Ecto neural progenitor cell (in vitro differentiated cells): ENCODE measurements at places on chromosomes 12 and 14.

GRCh38 chr14:59267046-59267445 lies 78.6 kb downstream of the DAAM1 start:
- DNase-seq = no peak

GRCh38 chr12:13211859-13212664 lies 15.5 kb downstream of the EMP1 start:
- peak; percentile 72 for DNase-seq

DNA sequence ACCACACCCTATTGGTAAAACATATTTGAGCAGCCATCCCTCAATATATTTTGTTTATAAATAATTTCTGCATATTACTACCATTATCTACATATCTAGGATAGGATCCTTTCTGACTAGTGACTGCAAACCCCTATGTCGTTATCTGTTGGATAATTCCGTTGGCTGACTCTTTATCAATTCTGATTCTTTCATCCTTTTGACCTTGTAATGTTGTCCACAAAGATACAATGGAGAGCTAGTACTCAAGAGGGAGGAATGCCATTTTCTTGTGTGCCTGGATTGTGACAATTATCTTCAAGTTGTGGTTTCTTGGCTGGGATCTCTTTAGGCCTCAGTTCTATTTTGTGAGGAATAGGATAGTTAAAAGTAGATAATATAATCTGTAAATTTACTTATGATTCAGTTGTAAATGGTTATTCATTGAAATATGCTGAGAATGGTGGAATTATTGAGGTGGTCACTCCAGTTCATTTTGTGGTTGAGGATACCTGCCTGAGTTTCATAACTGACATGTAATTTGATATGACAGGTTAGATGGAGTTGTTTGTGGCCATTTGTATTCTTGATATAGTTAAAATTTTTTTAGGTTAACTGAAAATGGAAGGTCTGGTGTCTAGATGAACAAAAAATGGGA lies 10.1 kb downstream of the CHST11 start:
- DNase-seq = no peak

GRCh38 chr12:12881151-12881909 lies 10.0 kb upstream of the GPRC5A start:
- no peak for DNase-seq

DNA sequence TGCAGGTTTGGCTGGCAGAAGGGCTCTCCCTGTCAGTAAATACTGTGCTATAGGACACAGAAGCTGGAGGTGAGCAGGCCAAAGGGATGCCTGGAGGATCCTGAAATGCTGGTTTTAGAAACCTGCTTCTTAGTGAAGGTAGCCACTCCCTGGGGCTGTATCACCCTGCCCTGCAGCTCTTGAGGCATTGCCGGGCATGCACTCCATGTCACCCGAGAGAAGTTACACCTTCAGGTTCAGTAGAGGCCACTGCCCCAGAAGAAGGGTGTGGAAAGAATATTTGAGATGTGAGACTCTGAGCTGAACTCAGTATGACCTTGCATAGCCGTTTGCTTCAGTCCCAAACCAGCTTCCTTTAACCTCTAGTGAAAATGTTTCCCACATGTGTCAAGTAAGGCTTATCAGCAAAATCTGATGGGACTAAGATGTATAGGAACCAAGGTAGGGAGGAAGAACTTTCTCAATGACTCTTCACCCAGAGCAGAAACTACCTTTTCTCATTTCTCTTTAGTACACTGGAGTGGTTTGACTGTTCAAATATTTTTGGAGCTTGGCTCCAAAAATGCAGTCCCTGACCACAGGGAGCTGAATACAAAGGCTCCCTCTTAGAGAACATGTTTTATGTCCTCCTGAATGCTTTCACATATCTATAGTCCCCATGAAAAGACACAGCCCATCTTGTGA lies 164.5 kb upstream of the DYRK2 start:
- DNase-seq = no peak

- no peak for DNase-seq
These were observed 82.3 kb upstream of the ST8SIA1 start for GRCh38 chr12:22416801-22417200.

GRCh38 chr12:21884936-21885335 lies 56.3 kb downstream of the ABCC9 start:
- no peak for DNase-seq

DNA sequence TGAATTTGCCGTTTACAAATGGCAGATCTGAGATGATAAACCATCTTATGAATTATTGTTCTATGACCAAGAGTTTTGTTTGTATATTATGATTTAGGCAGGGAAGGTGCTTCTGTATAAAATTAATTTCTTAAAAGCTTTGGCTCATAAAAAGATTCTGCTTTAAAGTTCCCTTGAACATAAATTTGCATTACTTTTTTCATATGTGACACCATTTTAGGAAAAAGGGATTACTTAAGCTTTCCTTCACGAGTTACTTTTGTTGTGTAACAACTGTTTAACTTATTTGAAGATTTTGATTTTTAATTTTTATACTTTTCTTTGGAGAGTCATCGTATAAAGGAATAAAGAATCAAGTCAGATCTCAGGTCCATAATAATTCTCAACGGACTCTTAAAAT lies 3.3 kb downstream of the ETNK1 start:
- DNase-seq = no peak

DNA sequence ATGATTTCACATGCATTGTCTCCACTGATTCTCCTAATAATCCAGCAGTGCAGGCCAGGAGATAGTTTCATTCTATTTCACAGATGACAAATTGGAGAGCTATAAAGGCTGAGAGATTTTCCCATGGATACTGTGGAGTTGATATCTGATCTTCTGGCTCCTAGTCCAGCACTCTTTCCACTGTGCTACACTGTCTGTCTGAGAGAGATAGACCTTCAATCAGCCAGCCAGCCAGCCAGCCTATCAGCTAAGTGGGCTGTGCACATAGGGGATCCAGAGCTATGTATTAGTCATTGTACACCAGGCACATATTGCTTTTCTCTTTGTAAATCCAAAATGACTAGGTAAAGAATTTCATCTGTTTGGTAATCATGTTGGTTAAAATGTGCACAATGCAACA lies 91.8 kb upstream of the ATP2B1 start:
- DNase-seq = no peak

- no peak for DNase-seq
These were observed 129.1 kb downstream of the PTPRB start for GRCh38 chr12:70508178-70508577.

GRCh38 chr12:91191513-91192111 lies 9.0 kb upstream of the DCN start:
- DNase-seq = no peak

DNA sequence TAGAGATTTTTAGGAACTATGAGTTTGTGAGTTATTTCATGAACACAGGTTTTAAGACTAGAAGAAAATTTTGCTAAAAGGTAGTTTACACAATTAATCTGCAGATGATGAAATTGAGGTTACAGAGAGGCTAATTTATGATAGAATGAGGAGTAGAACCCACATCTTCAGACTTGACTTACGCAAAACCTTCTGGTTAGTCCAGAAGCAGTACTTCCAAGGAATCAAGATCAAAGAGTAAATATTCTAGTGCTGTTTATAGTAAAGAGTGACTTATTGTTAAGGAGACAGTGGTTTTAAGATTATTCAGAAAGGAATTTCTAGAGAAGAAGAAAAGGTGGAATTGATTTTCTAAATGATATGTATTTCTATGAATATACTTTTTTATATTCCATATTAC lies 10.6 kb upstream of the KITLG start:
- no peak for DNase-seq

GRCh38 chr12:99453836-99454538 lies 193.6 kb upstream of the GARIN6 start:
- no peak for DNase-seq

DNA sequence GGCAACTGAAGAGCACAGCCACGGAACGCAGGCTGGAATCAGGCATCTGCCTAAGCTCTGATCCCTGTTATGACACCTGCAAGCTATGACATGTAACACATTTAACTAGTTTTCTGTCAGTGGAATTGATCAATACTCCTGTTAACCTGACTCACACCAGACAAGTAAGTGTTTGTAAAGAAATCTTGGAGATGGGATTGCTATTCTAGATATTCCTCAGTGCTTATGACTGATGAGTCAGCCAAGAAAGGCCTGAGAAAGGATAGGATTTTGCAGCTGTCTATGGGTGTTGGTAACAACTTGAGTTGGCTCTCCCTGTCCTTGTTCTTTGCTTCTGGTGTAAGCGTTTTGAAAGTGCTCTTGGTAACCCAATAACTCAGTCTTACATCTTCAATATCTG lies 110.5 kb downstream of the GPR135 start:
- DNase-seq = no peak

DNA sequence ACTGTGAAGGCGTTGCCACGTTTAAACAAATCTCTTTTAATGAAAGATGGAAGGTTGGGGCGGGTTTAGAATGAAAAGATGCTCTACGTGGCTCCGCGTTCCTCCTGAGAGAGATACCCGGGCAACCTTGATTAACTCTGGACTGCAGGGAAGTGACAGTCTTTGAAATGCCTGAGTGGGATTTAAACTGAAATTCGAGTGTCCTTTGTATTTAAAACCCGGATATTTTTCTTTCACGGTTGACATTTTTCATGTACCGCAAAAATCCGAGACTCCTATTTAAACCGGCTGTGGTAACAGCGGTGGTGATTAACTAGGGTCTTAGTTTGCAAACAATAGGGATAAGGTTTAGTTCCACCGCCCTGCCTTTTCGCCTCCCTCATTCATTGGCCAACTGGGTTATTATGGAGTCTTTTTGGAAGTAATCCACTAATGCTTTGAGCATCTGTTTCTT lies 707 bp downstream of the G2E3 start:
- no peak for DNase-seq

DNA sequence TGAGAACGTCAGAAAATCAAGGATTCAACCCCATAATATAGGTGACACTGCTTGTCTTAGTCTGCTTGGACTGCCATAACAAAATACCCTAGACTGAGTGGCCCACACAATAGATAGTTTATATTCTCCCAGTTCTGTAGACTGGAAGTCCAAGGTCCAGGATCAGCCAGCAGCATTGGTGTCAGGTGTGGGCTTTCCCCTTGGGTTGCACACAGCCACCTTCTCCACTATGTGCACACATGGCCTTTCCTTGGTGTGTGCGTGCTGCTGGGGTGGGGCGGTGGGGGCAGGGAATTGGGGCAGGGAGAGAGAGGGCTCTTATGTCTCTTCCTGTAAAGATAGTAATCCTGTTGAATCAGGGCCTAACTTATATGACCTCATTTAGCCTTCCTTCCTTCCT lies 106.4 kb downstream of the SLC25A47 start:
- DNase-seq = no peak

- DNase-seq = peak; percentile 36
These were observed 88.8 kb downstream of the SINHCAF start for GRCh38 chr12:31236998-31237637.

- DNase-seq = no peak
These were observed 172.7 kb downstream of the ETNK1 start for GRCh38 chr12:22797701-22798100.

- DNase-seq = no peak
These were observed 26.0 kb upstream of the LHX5 start for GRCh38 chr12:113497693-113498092.

DNA sequence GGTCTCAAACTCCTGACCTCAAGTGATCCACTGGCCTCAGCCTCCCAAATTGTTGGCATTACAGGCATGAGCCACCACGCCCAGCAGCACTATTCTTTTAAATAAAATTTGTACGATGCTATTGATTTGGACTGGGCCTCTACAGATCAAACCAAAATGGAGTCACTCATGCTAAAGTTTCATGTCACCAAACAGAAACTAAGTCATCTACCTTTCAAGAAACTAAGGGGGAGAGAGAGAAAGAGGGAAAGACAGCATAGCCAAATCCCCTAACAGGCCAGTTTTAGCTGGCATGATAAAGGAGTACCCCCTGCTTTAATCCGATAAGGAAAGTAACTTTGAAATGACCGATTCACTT lies 23.1 kb upstream of the STK38L start:
- no peak for DNase-seq

DNA sequence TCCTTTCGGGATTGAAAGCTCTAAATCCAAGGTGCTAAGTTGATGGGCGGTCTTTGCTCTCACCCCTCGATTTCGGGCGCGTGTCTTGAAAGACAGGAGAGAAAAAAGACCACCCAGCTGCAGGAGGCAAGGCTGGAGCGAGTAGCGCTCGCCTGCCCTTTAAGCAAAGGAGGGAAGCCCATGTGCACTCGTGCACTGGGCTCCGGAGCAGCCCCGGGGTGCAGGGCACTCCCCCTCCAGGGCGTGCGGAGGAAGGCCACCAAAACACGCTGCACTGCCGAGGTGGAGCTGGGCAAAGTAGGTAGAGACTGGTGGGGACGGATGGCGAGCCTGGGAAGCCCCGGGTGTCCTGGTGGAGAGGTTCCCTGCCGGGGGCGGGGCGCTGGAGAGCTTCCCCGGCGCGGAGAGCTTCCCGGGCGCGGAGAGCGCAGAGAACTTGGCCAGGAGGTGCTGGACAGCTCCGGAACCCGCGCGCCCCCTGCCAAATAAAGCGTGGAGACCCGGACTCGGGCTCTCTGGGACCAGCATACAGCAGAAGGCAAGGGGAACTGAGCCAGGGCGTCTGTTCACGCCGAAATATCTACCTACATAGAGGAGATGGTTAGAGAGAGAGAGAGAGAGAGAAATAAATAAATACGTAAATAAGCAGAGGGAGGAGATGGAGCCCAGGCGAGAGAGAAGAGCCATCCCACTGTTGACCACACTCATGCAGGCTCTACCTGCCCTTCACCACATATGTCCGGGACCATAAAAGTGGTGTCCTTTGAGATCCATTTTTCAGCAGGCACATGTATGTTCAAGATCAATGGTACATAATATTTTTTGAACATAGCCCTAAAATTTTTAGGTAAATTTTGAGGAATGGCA lies 662 bp upstream of the NELL2 start:
- peak; percentile 91 for DNase-seq

- no peak for DNase-seq
These were observed 57.3 kb downstream of the TTC7B start for GRCh38 chr14:90758959-90759358.

- no peak for DNase-seq
These were observed 26.4 kb downstream of the TESPA1 start for GRCh38 chr12:54958048-54958658.

GRCh38 chr12:3105690-3106479 lies 28.7 kb downstream of the TSPAN9 start:
- no peak for DNase-seq

DNA sequence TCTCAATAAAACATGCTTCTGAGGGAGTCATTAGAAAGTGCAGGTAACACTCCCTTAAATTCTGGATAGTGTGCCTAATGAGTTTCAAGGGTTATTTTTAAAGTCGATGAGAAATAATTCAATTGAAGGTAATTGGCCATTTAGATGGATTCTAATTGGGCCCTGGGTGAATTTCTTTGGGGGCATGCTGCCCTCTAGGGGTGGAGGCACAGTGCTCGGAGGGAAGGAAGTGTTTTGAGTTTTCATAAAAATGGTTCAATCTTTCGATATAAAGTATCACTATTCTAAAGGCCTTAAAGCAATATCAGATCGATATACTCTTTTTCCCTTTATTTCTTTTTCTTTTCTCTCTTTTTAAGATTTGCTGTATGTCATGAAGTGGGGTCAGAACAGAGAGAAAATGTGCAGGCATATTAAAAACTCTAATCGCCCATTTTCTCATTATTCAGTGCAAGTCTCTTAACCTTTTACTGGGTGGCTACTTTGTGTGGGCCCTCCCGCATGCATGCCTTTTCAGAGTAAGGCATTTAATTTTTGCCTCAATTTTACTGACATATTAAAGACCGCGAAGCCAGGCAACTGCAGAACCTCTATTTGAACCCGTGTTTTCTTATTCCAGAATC lies 25.5 kb downstream of the NKX2-8 start:
- no peak for DNase-seq

GRCh38 chr14:31173120-31173837 lies 34.3 kb downstream of the HECTD1 start:
- DNase-seq = no peak

GRCh38 chr12:78406828-78407227 lies 457.7 kb upstream of the SYT1 start:
- DNase-seq = no peak

- DNase-seq = peak; percentile 78
These were observed 13.6 kb upstream of the MLXIP start for GRCh38 chr12:122064780-122065588.
